ENCODE measurements at places on chromosomes 4 and X.

DNA sequence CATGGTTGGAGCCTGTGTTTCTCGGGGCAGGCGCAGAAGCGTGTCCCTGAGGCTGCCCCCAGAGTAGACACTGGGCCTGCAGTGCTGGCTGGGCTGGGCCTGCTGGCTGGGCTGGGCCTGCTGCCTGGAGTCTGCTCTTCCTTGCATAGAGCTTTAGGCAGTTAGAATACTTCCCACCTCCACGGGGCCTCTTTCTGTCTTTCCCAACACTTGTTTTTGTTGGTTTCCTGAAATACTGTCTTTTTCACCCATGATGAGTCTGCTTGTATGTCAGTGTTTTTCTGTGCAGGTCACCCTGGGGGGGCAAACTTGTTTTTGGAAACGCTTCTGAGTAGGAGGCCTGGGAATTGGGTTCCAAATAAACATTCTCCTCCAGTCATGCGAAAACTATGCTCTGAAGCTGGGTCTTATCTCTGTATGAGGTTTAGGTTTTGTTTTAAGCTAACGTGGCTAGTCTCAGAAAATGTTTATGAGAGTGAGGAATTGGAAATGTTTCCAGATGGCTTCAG, 32.2 kb downstream of the TRMT44 start:
- no peak for DNase-seq

DNA sequence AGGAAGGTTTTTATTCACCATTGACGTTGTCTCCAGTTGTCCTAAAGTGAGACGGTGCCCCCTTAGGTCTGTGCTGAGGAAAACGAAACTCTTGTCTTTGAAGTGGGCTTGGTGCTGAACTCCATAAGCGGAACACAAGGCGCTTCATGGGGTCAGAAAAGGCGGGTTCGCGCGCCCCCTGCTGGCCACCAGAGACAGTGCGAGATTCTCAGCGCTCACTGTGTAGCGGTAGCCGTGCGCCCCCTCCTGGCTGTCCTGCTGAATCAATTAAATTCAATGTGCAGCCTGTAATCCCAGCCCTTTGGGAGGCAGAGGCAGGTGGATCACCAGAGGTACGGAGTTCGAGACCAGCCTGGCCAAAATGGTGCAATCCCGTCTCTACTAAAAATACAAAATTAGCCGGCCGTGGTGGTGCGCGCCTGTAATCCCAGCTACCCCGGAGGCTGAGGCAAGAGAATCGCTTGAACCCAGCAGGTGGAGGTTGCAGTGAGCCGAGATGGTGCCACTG, 64.1 kb downstream of the RLIM start:
- peak; percentile 73 for DNase-seq

DNA sequence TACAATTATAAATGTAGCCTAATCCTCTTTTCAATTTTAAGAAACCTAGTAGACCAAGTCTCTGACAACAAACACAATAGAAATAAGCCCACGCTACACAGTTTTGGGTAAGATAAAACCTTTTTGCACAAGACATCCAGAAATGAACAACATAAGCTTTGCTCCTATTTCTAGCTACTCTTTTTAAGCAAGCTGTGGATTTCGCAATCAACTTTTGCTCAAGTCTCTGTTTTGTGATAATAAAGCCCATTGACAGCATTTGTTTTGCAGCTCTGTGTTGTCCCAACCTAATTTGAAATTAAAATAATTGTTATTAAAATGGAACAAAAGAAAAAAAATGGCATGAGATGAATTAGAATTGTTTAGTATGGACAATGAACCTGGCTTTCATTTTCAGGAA, 287.9 kb upstream of the PUDP start:
- DNase-seq: no peak

GRCh38 chrX:136423724-136424123, 64.0 kb upstream of the BRS3 start:
- no peak for DNase-seq

DNA sequence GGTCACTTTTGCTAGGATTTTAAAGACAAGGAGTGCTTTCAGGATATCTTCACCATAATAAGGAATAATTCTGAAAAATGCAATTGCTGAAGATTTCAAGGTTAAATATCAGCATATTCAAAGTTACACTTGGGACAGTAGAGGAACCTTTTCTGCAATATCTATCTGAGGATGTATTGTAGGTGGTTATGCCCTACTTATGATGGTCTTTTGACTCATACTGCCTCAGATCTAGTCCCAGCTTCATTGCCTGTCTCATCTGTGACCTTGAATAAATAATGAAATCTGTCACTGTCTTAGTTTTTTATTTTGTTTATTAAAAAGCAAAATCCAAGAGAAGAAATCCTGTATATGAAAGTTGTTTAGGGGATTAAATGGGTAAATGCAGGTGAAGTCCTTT, 2.9 kb downstream of the BANK1 start:
- DNase-seq: no peak

DNA sequence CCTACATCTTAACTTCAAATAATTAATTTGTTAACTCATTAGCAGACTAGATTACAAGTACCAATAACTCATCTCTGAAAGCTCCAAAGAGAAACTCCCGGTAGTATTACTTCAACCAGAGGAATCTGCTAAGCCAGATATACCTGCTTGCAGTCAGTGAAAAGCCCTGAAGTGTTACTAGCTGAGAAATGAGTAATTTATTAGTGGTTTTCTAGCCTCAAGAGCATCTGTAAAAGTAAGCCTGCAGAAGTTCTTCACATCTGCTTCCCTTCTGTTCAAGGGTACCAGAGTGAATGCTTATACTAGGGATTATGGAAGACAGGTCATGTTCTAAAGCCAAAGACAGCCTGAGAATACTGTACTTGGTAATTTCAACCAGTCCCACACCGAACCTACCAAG, 34.7 kb downstream of the IRS4 start:
- DNase-seq: no peak

GRCh38 chr4:26160591-26160990, 160.2 kb upstream of the RBPJ start:
- DNase-seq: no peak

- DNase-seq: no peak
Observed at GRCh38 chr4:82786828-82787227, 11.8 kb downstream of the SCD5 start.

DNA sequence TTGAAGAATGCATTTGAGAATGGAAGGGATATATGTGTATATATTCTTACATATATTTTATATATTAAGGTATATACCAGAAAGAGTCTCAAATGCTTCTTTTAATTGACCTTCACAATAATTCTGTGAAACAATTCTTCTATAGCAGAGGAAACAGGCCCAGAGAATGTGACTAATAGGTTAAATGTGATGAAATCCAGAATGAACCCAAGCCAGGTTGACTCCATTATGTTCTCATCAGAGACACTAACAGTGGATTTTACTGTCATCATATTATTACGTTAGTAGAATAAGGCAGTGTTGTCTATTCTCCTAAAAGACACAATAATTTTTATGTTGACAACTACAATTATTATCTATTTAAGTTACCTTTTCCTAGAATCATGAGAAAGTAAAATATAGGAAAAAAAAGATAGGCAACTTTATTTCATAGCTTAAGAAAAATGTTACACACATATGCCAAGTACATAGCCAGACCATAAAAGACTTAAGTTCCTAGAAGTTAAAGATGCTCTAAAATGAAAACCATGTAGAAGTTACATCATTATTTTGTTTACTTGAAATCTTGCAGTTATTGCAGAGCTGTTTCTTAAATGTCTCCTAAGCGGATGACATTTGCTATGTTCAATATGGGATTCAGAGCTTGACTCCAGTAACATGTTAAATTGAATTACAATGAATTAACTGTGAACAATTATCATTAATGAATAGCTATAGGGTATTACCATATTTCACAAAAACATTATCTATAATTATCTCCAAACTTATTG, 56.2 kb upstream of the ANKRD50 start:
- no peak for DNase-seq

DNA sequence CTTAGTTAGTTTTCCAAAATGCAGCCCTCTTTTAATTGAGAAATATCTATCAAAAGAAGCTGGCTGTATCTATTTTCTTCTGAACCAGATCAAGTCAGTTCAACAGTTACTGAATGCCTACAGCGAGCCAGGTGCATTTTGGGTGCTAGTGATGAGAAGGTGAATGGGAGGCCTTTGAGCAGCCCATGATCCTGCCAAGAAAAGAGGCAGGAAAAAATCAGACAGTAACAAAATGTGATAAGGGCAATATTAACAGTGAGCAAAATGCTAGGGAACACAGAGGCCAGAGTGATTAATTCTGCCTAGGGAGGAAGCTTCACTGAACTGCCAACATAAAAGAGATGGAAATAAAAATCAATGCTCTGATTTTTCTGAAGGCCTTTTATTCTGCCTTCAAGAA, 248.5 kb downstream of the SNCA start:
- DNase-seq: no peak

- no peak for DNase-seq
Observed at GRCh38 chr4:129839687-129840086, 743.7 kb downstream of the C4orf33 start.

All from stimulated activated CD8-positive, alpha-beta memory T cell treated with anti-CD3 and anti-CD28 coated beads, Interleukin-2, amount 100 ng/mL, for 1 hour (primary cell).